ENCODE measurements at places on chromosomes 3 and 15.

GRCh38 chr15:92709110-92709790 lies 53.7 kb upstream of the FAM174B start:
- peak; percentile 22 for DNase-seq

- DNase-seq = no peak
Observed at GRCh38 chr15:90154246-90154645, 46.9 kb upstream of the SEMA4B start.

DNA sequence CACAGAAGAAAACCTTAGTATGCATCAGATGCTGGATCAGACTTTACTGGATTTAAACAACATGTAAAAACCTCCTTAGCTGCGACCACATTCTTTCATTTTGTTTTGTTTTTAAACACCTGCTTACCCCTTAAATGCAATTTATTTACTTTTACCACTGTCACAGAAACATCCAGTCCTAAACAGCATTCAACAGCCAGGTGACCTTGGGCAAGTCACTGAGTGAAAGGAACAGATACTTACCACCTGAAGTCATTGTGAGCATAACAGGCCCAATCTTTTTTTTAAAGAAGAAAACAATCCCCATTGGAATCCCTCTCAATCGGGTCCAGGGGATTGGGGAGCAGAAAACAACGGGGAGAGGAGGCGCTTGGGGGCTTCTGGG lies 390 bp downstream of the STARD5 start:
- no peak for DNase-seq

DNA sequence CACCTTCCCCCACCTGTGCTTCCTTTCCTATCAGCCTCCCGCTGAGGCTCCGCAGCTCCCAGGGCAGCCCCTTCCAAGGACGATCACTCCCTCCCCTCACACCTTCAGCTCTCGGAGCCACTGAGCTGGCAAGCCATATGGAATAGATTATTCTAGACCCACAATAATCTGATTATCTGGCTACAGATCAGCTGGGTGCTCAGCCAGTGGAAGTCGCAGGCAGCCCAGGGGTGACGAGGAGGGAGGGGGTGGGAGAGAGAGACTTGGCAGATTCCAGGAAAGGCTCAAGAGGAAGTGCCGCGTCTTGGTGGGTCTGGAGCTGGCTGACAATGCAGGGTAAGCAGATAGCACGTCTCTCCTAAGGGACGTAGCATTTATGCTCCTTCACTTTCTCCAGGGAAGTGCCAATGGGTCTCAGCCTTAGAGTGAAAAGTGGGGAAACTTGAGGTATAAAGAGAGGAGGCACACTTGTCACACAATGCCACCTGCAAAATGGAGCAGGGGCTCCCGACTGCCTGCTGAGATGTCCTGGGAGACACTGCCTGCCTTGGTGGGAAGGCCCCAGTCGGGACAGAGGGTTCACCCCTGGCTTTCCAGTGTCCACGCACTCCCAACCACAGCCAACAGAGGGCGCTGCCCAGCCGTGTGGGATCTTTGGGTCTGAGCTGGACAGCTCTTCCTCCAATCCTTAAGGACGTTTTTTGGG lies 9.4 kb upstream of the MESP1 start:
- DNase-seq = peak; percentile 68

- no peak for DNase-seq
Observed at GRCh38 chr3:99873269-99874102, 55.8 kb downstream of the CMSS1 start.

DNA sequence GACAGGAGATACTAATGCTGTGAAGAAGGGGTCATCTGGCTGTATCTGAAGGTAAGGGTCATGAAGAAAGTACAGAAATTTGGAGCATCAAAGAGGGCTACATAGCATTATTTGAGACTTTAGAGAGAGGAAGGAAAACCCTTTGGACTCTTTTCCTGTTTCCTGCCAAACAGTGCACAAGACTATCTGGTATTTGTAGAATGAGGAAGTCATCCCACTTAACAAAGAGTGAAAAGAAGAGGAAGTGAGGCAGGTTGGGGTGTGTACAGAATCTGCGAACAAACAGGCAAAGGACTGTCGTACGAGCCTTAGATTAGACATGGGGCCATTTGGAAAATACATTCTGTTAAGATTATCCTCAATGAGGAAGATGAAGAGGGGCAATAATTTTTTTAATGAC lies 546.8 kb upstream of the EPHA6 start:
- no peak for DNase-seq

DNA sequence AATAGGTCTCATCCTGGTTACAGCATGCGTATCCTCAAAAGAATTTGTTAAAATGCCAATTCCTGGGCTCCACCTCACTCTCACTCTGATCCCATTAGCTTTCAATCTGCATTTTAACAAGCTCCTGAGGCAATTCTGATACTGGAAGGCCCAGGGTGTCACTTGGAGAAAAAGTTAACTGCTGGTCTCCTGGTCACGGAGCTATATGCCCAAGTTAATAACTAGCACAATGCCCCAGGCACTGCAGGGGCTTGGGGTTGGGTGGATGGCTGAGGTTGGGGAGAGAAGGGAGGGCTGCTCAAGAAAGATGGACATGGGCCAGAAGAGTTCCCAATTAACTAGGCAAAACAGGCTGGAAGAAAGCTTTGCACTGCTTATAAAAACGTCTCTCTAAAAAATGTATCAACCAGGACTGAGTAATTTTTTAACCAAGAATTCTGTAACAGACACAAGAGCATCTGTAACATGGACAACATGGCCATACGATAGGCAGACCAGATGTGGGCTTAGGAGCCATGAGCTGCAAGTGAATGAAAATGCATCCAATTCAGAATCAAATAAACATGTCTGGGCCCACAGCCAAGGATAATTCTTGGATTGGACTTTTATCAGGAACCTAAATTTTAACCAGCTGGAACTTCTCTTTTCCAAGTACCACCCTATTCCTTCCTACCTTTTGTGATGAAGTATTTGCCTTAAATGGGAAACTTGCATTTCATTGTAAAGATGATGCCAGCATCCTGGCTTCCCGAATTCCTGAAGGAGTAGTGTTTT lies 4.2 kb downstream of the IL17RD start:
- DNase-seq = no peak

GRCh38 chr15:35566991-35567390 lies 21.0 kb upstream of the DPH6 start:
- no peak for DNase-seq

DNA sequence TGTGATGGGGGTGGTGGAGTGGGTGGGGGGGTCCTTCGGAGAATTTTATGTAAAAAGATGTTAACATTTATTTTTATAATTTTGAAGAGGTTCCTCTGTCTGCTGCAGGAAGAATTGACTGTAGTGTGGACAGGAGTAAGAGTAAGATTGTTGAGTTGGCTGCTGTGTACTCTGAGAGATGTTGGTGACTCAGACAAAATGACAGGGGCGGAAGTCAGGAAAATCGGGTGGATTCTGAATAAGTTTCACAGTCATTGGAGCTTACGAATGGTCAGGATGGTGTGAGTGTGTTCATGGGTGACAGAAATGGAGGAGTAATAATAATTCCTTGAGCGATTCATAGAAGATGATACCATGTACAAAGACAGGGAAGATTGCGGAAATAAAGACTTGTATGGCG lies 420.0 kb downstream of the ROBO2 start:
- DNase-seq = no peak

GRCh38 chr15:26867200-26868007 lies 542 bp downstream of the GABRA5 start:
- no peak for DNase-seq

DNA sequence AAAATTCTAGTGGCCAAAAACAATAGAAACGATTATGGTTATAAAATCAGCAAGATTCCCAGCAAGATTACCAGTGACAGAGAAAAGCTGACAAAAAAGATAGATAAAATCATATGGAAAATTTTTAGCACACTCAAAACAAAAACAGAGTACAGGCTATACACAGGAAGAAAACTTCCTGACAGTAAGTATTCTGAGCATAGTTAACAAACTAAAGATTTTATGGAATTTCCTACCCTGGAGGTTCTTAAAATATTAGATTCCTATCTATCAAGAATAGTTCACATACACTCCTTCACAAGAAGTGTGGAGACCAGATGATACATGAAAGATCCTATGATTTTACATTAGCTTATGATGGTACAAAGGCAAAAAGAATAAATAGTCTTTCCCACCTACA lies 50.8 kb downstream of the ZNF148 start:
- no peak for DNase-seq

GRCh38 chr15:81111510-81112470 lies 22.3 kb upstream of the CFAP161 start:
- DNase-seq = peak; percentile 79

DNA sequence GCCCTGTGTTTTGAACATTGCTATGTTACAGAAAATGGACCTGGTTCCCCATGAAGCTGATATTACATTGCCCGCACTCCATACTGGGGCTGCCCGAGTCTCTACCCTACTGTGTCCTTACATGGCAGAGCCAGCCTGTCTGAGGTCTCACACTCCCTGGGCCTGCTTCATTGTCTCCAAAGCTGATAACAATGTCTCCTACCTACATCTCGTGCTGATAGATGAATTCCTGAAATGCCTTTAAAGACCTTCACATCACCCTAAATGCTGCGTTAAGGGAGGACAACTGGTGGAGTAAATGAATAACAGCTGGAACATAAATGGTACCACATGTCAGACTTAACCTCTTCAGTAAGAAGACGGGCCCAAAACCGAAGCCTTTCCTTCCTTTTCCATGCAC lies 62.9 kb upstream of the PTX3 start:
- no peak for DNase-seq

GRCh38 chr3:50502225-50502583 lies 1.2 kb downstream of the CACNA2D2 start:
- DNase-seq = no peak

DNA sequence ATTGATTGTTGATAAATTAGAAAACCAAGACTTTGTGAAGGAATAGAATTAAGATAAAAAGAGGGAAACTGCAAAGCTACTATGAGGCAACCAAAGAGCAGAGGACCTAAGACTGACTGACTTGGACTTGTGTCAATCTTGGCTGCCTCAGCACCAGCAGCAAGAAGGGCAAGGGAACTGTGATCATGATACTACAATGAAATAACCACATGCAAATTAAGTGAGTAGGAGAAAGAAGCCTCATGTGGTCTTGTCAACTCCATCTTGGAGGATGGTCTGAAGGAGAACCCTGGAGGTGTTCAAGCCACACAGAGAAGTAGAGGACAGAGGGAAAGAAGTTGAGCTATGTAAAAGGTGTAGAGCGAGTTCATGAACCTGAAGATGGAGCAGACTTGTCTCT lies 47.3 kb upstream of the THRB start:
- no peak for DNase-seq

DNA sequence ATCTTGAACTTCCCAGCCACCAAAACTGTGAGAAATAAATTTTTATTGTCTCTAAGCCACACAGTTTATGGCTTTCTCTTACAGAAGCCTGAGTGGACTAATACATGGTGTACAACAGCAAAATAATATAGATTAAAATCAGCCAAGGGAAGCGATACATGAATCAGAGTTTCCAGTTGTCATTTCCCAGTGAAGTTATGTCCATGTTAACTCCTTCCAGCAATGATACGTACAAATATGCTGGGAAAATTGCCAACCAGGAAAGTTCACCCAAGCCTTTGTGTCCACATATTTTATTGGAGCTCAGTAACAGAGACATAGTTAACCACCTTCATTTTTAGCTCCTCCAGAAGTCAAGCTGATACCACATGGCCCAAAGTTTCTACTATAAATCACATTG lies 280.9 kb upstream of the KCNMB2 start:
- DNase-seq = peak; percentile 22

DNA sequence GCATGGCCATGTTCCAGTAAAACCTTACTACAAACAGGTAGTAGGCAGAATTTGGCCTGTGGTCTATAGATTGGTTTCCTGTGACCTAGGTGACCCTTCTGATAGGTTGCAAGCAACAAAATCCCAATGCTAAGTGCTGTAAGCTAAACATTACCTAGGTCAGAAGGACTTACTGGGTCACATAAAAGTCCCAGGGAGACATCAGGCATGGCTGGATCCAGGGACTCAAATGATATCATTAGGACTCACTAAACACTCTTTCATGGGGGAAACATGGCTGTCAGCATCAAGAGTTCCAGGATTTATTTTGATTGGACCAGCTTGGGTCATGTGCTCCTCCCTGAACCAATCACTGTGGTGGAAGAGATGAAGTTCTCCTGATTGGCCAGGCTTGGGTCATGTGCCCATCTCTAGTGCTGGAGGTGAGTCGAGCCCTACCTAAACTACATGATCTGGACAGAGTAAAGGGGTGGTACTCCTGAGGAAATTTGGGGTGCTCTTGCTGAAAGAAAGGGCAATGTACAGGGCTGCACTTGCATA lies 16.8 kb upstream of the SLC6A1 start:
- DNase-seq = no peak

DNA sequence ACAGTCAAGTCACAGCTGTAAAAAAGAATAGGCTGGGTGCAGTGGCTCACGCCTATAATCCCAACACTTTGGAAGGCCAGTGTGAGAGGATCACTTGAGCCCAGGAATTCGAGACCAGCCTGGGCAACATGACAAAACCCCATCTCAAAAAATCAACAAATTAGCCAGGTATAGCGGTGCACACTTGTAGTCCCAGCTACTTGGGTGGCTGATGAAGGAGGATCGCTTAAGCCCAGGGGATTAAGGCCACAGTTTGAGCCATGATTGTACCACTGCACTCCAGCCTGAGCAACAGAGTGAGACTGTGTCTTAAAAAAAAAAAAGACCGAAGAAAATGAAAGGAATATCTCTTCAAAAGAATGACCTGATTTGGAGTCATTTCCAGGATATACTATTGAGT lies 6.6 kb downstream of the HERC1 start:
- DNase-seq = no peak

DNA sequence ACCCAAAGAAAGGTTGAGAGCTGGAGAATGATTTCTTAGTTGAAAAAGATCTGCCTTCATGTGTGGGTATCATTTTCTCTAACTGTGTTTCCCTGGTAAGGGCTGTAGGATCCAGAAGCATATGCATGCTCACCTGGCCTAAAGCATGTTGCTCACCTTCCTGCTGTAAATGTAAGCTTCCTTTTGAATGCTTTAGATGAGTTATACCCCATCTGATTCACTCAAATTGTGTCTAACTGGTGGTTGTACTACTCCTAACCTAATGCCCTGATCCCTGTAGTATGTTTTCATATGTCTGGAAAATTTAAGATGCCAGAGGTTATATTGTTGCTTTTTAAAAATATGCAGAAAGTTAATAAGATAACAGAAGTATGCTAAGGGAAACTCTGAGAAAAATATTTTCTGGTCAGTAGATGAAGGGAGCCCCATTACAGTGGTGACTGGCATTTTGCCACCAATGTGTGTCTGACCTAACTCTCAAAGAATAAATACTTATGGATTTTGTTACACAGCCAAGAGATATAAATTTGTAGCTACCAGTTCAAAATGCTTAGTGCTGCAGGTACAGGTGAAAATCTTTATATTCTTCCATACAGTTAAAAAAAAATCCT lies 7.7 kb downstream of the FILIP1L start:
- peak; percentile 64 for DNase-seq
